Skeletal muscle cell (primary cell): ENCODE measurements at places on chromosomes 5 and 9.

DNA sequence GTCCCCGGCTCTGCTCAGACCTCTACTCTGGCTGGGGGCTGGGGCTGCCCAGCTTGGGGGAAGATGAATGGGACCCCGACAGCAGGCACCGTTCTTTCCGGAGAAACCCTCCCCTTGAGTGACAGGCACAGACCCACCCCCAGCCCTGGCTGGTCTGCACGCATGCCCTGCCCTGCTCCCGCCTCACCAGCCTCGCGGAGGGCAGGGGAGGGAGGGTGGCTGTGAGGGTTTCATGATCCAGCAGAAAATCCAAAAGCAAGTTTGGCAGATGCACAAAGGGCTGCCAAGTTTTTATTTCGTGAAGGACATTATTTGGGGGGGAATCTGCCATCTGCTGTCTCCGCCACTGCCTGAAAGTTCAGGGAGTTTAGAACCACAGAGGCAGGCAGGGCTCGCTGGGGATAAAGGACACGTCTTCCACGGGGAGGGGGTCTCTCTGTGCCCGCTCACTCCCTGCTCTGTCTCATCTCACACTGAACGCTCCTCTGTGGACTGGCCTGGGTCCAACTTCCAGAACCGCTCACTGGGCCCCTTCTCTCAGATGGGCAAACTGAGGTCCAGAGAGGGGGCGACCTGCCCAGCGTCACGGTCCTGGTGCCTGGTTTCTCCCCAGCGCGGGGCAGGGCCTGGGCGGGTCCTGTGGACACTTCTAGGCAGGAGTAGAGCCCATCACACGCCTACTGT lies 92.9 kb downstream of the RXRA start:
- DNase-seq = no peak

DNA sequence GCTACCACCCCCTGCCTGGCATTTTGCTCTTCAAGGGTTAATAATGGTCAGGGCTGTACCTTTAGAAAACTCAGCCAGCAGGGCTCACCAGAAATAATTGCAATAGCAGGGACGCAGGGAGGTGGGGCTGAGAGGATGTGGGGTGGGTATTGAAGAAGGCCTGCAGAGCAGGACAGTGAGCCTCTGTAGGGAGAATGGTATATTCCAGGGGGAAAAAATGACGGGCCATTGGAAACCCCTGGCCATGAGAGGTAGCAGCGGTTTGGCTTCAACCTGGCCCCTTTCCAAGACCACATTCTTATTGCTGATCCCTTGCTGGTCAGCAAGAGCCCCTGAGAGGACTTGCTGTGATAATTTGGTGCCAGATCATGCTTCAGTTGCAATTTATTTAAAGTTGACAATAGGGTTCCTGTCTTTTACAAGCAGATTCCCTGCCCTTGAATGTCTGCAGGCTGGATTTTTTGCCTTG lies 36.7 kb upstream of the CTNNA1 start:
- DNase-seq = no peak

DNA sequence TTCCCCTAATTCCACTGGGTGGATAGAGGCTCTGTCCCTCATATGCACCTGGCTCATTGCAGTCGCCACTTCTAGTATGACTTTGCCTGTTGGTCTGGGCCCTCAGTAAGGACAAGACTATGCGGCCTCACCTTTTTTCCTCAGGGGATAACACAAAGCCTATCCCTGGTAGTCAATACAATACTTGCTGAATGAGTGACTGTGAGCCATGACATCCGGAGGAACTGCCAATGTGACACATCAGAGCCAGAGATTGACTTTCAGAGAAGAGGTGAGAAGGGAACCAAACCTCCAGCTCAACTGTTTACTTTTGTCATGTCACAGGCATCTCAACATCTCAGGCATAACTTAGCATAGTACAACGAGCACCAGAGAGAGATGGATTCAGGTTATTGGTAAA lies 371.3 kb downstream of the DMRT2 start:
- DNase-seq = no peak

DNA sequence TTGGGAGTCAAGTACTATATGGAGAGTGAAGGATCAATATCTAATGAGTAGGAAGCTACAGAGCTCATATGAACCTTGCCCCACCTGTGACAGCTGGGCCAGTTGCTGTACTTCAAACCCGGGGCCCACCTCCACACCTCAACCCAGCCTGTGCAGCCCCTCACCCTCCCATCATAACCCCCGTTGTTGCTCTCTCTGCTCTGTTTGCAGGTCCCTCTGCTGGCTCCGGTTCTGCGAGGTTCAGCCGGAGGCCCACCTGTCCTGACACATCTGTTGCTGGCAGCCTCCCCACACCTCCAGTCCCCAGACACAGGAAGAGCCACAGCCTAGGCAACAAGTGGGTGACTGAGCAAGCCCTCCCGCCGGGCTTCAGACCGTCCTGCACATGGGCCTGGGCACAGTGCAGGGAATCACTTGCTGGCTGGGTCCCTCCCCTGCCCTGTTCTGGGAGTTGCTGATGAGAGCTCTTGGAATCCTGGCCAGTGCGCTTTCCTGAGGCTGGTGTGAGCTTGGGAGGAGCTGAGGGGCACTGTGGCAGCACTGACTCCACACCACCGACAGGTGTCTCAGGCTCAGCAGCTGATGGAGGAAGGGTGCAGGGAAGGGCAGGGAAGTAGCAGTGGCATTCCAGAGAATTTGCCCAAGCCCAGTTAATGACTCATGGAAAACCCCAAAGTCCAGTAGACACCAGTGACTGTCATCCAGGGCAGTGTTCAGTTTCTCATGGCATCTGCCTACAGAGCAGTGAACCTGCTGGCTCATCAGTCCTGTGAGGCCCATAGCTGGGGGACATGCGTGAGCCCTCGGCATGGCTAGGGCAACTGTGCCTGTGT lies 69.5 kb upstream of the GARNL3 start:
- no peak for DNase-seq

DNA sequence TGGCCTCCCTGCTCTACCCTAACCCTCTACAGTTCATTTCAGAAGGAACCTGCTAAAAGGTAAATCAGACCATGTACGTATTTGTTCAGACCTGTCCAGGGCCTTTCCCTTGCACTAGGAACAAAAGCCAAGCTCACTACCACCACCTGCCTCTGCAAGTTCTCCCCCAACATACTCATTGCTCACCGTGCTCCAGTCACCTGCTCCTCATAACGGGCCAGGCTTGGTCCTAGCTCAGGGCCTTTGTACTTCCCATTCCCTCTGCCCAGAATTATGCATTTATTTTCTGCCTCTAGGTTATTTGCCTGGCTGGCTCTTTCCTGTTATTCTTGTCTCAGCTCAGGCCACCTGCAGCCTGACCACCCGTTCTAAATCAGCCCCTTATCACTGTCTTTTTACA lies 4.8 kb upstream of the FGF1 start:
- no peak for DNase-seq

GRCh38 chr5:172115541-172115982 lies 72.5 kb downstream of the STK10 start:
- DNase-seq = no peak

DNA sequence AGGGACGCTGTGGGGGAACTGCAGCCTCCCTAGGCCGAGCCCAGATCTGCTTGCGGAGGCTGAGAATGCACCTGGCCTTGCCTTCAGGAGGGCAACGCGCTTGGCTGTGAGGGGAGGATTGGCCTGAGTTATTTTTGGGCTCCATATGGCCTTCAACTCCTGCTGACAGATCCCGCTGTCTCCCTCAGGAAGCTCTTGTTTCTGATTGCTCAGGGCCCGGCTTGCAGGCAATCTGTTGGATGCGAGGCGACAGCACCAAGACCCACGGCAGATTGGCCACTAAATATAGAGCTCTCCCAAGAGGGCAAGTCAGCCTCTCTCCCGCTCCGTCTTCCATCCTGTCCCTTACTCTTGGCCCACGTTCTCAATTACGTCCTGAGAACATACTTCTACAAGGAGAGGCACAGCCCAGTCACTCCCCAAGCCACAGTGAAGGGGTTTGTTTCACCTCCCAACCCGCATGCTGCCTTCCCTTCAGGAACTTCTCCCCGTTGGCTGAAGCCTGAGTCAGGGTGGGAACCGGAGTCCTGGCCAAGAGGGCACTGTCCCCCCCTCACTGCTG lies 53.6 kb downstream of the RASGEF1C start:
- no peak for DNase-seq

DNA sequence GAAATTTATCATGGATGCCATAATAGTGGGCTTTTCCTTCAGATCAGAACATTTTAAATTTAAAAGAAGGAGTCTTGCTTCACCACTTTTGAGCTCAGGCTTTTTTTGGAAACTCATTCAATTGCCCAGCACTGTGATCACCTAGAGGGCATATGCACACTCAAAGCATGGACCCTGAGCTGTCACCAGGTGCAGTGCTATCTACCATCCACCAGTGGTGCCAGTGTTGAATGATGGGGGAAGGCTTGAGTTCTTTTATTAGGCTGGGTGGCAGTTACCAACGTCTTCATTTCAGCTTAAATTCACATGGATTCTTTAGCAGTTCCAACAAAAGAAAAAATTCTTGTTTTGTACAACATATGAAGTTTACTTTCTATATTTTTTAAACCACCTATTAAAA lies 164.1 kb downstream of the CFAP90 start:
- DNase-seq = no peak

- no peak for DNase-seq
These were observed 1050.2 kb downstream of the CDH12 start for GRCh38 chr5:21802869-21803490.

GRCh38 chr5:154559398-154560276 lies 81.6 kb upstream of the HAND1 start:
- DNase-seq = no peak
